ENCODE measurements at places on chromosomes 12 and 14. TPM values are rescaled to one million over a fixed set of nuclear protein-coding genes. Genes with fewer than 3 reads are reported as not detected.

- peak; percentile 24 for DNase-seq
These were observed 109.5 kb downstream of the ZFP36L1 start for GRCh38 chr14:68683326-68683725.

DNA sequence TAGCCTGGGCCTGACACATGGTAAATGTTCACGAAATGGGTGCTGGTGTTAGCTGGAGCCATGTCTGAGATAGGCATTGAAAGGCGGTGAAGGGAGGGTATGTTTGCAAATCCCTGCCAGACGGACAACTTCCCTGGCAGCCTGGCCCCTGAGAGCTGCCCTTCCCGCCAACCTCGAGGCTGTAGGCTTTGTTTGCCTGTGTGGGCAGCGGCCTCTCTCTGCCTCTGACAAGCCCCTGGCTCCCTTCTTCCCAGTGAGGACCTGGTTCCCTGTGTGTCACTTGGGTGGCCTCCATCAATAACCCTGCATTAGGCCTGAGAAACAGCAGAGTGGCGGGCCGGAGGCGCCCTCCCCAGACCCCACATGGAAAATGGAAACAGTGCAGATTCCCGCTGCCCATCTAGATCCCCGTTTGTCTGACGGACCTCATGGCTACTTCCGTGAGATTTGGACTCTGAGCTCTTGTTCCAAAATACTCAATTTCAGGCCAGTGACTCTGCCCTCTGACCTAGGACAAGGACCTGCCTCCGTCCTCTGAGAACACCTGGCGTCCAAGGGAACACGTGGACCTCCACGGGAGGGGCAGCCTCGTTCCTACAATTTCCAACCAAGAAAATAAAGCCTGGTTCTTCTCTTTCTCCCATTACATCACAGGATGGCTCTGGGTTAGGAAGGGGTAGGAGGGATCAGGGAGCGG is 325.5 kb downstream of the DPF3 start:
- DNase-seq: no peak

DNA sequence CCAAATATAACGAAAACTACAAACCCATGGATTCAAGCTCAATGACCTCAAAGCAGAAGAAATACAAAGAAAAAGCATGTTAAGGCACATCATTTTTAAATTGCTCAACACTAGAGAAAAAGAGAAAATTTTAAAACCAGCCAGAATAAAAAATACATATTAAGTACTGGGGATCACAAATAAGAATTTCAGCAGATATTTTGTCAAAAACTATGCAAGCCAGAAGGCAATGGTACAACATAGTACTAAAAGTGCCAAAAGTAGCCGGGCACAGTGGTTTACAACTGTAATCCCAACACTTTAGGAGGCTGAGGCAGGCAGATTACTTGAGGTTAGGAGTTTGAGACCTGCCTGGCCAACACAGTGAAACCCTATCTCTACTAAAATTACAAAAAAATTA is 10.2 kb downstream of the SGPP1 start:
- peak; percentile 36 for DNase-seq

GRCh38 chr14:30054201-30054600 is 126.6 kb upstream of the PRKD1 start:
- DNase-seq: no peak

RPS26 gene
- 307 TPM for total RNA-seq

KERA gene
- not detected for total RNA-seq

HNF1A gene
- not detected for total RNA-seq

FBRSL1 gene
- total RNA-seq: 0.83 TPM
